ENCODE measurements at places on chromosomes 11 and 22.

DNA sequence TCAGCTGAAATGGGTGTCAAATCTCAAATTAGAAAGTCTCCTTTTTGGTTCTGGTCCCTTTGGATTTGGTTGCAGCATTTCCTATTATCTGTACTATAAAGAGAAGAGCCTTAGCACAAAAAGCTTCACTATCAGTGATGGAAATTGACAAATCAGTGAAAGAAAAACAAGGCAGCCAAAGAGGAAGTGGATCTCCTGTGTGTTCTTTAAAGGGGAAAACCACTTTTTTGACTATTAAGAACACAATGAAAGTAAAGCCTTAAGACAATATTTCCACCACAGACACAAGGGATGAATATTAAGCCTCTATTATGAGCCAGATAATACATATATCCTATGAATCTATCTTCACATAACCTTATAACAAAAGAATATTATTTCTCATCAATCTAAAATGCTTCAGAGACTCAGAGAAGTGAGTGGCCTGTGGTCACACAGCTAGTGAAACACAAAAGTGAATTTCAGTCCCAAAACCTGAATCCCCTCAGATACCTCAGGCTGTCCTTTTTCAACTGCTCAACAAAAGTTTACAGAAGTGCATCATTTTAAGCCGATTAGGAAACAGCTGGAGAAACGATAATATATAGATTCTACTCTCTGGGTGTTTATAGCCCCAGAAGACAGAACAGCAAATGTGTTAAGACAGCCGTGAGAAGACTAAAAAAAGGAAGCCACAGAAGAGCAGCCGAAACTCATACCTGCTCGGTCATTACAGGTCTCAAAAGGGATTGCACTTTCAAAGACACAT, 24.4 kb upstream of the FSHB start:
- DNase-seq = no peak

- DNase-seq = no peak
Observed at GRCh38 chr22:48778308-48779195, 1049.1 kb downstream of the BRD1 start.

GRCh38 chr11:116422956-116423600, 349.7 kb downstream of the BUD13 start:
- no peak for DNase-seq

DNA sequence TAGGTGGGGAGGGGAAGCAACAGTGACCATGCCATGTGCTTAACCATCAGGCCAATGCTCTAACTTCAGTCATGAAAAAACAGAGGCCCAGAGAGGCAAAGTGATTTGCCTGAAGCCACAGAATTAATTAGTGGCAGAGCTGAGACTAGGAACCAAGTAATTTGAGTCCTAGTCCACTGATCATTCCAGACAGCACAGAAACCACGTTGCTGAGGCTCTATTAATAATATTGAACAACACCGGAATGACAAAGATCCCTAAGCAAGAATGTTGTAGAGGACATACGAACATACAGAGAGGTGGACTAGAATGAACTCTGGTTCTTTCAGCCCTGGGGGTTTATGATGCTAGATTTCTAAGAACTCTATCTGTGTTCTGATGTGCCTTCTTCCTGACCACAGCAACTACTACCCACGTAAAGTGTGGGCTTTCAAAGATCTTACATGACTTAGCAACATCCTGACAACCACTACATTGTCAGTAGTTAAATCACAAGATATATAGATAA, 92.3 kb downstream of the GAB2 start:
- no peak for DNase-seq

DNA sequence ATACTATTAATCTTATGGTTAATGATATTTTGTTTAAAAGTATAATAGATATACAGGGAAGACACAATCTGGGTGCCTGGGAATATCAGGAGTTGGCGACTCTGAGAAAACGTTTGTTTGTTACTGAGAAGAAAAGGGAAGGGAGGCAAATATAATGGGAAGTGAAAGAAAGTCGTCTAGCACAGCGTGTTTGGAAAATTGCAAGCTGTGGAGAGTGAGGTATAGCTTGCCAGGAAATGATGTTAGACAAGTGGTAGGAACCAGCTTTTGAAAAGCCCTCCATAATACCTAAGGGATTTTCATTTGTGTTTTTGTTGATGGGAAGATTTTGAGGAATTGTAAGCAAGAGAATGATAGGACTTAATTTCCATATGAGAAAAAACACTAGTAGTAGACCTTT, 322.2 kb downstream of the LUZP2 start:
- no peak for DNase-seq

GRCh38 chr22:37334461-37334858, 52.2 kb downstream of the CYTH4 start:
- DNase-seq = no peak

Measured in CD8-positive, alpha-beta T cell (primary cell).